GM18507 (cell line): ENCODE measurements at places on chromosomes 5 and 9.
A peak's percentile ranks its signal among the peaks of the same experiment; 100 is the strongest.

- DNase-seq: no peak
Observed at GRCh38 chr5:77033338-77033737, 3.1 kb downstream of the AGGF1 start.

GRCh38 chr5:82754036-82754746 is 323.0 kb downstream of the TMEM167A start:
- DNase-seq: no peak

GRCh38 chr9:15641291-15641690 is 88.4 kb downstream of the CCDC171 start:
- no peak for DNase-seq

DNA sequence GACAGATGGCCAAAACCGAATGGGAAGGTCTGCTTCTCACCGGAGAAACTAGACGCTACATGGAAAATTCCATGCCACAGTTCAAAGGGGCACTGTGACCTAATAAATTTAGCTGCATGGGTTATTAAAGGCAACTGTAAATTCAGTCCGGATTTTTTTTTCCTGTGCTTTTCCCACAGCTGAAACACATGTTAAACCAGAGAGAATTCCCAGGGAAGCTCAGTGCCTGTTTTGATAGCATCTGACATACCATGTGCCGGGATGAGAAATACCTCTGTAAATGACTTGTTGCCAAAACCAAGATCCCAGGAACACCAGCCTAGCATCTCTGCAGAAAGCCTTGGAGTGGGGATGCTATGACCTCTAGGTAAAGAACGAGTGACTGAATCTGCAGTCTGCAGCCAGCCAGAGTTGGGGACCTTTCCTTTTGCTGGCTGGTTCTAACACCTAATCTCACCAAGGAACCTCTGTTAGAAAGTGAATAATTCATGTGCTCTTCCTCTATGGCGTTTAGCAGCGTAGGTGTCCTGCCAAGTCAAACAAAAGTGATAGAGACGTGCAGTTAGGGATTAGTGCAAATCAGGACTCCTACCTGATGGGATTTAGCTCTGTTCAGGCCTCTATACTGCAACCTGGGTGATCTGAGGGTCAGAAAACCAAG is 77.9 kb downstream of the SLIT3 start:
- no peak for DNase-seq

- DNase-seq: no peak
Observed at GRCh38 chr5:147093138-147093537, 141.7 kb upstream of the STK32A start.

DNA sequence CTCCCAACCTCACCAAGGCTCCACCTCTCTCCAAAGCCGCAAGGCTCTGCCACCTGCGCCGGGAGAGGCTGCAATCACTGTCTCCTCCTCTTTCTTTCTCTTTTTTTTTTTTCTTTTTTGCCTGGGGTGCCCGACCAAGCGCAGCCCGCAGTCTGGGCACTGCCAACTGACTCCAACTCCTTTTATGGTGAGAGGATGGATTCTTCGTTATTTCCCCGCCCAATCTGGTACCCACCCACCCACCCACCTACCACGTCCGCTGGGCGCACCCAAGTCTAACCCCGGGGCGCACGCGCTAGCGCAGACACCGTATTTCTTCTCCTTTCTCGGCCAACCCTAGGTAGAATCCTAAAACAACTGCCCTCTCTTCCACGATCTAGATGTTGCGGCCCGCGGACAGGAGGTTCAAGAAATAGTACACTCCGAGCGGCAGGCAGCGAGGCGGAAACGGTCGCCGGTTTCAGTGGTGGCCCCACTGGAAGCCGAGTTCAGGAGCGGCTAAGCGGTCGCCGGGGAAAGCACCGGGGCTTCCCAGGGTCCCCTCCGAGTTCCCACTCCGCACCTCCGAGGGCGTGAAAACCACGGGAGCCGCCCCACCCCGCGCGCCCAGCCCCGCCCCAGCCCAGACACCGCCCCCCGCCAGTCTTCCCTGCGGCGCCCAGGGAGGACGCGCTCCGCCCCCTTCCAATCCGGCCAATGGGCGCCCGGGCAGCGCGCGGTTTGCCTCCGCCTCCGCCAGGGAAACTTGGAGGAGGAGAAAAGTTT is 385 bp upstream of the PTGER4 start:
- peak; percentile 68 for DNase-seq

GRCh38 chr9:131094015-131094414 is 2.3 kb upstream of the AIF1L start:
- no peak for DNase-seq

DNA sequence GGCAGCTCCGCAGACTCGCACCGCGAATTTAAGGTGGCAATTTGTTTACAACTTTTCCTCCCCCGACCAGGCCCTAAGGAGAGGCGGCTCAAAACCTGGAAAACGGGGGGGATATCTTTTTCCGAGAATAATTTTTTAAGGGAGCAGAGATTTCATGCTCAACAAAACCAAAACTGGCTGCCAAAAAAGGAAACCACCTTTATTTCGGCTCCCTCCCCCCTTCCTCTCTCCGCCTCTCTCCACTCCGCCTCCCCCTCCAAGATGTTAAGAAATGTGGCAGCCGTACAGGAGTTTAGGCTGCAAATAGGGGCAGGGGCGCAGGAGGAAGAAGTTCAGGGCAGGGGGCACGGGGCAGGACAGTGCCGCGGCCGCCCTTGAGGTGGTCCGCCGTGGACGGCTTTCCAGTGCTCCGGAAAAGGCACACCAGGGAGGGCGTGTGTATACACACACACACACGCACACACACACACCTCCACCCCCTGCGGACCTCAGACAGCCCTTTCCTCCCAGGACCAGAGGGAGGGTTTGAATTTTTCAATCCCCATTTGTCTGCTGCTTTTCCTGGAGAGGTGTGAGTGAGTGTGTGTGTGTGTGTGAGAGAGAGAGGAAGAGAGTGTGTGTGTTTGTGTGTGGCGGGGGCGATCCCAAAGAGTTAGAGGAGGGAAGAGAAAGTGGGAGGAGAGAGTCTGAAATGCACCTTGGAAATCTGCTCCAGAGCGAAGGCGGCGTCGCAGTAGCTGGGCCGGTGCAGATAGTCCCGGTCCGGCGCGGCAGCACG is 9.1 kb downstream of the PTCH1 start:
- DNase-seq: no peak

DNA sequence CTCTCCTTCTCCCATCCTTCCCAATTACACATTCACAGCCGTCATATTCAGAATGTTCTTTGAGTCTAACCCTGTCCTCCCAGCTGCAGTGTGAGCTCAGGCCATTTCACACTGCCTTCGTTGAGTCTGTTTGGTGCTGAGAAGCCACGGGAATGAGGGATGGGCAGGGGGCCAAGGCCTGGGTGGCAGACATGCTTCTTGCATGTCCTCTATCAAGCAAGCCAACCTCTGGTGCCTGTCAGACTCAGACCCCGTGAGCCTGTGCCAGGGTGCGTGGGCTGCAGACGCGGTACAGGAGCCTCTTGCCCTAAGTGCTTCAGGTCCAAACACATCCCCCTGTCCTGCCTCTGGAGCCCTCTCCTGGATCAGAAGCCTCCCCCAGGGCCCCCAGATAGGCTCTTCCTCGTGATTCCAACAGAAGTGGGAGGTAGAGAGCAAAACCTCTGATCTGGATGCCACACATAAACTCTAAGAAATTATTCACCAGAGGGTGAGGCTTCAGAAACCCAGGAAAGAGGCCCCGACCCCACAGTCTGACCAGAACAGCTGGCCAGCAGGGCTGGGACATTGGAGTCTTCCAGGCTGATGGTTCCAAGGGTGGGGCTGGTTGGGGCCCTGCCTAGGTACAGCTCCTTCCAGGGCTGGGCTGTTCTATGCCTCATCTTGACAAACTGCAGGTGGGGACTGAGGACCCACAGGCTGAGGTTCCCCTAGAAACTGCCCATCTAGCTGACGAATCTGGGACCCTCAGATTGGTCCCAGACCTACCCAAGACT is 46.7 kb upstream of the CDKN2AIPNL start:
- DNase-seq: no peak

- no peak for DNase-seq
Observed at GRCh38 chr5:82183828-82184227, 94.3 kb downstream of the RPS23 start.

GRCh38 chr9:109737295-109737694 is 42.7 kb upstream of the PALM2AKAP2 start:
- no peak for DNase-seq

GRCh38 chr5:162096448-162096847 is 28.9 kb downstream of the GABRG2 start:
- no peak for DNase-seq

GRCh38 chr5:83034036-83034435 is 43.2 kb downstream of the TMEM167A start:
- DNase-seq: no peak

- DNase-seq: no peak
Observed at GRCh38 chr5:141121563-141121962, at the start of gene PCDHB4. Gene PCDHB4, plus strand, starts transcription at chr5:141121818. Its CDS starts 181 bp downstream, at chr5:141121999.

DNA sequence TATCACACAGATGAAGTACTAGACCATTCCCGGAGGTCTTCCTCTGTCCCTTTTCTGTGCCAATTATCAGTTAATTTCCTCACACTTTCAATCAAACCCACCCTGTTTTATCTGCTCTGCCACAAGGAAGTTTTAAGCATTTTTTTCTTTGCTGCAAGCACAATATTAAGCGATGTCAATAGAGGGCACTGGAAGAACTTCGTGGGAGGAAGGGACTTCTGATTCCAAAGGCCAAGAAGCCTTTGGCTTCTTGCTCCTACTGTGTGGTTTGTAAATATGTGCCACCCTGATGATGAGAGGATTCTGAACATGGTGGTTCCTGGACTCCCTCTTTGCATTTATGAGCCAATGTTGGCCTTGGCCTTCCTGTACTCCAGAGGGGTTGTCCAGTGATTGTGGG is 1712.5 kb upstream of the C9orf72 start:
- DNase-seq: no peak

- DNase-seq: no peak
Observed at GRCh38 chr5:146428658-146429057, 18.5 kb upstream of the TCERG1 start.

DNA sequence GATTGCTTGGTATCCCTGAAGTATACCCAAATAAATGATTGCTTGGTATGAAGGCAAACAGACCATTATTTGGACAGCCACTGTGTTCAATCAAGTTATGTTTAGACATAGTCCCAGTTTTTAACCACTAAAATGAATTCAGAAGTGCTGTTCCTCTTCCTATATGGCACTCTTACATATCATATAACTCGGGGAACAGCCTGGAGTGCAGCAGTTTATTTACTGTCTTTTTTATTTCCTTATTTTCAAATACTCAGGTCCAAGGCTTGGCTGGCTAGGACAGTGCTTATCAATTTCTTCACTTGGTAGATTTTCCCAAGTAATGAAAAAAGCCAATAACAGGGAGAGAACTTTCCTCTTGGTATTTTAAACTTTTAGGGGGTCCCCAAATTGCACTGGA is 58.6 kb upstream of the CCDC112 start:
- no peak for DNase-seq

DNA sequence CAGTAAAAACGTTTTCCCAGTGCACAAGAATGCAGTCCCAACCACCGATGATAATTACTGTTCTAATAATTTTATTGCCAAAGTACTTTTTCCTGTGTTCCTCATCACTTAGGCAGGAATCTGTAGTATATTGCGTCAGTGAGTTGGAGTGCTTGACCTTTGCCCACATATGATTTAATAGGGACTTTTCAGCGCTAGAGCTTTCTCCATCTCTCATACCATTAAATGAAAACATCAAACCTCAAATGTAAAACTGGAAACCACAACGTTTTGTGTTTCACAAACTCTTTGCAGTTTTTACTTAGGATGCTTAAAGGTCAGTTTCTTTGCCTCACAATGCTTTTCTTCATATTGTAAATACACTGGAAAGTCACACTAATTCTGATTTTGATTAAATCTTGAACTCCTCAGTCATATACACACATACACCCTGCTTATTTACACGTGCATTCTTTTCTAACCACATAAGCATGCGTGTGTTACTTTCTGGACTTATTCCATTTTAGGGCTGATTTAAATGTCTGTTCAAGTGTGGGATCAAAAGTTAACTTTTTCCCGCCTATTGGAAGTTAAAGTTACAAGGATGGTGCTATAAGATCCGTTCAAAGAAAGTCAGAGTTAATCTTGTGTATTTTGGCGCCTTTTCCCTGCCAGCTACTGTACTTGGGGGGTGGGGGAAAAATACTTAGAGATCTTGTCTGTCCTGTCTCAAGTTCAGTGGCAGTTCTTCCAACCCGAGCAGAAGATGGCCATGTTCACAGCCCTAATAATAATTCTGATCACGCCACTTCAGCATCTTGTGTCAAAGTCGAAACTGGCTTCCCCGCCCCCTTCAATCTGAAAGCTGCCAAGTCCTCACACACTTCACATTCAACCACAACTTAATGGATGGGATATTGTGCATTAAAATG is 6.6 kb upstream of the NFIB start:
- no peak for DNase-seq

GRCh38 chr9:12141422-12141821 is 551.8 kb upstream of the TYRP1 start:
- DNase-seq: no peak

DNA sequence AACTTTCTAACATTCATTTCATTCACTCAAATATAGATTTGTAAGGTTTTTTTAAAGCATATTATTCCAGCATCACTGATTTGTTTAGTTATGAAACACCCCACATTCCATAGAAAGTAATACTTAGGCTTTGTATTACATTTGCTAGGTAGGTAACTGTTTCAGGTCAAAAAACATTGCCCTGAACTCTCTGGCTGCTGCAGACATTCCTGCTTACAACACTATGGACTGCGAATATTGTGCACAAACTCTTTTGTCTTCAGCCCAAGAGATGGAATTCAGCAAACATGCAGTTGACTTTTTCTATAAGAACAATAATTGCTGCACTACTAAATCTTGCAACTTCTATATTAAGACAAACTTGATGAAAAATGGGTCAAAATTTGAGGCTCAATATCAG is 301.0 kb downstream of the ARL15 start:
- no peak for DNase-seq

GRCh38 chr5:126492939-126493338 is 69.7 kb downstream of the GRAMD2B start:
- DNase-seq: no peak

- no peak for DNase-seq
Observed at GRCh38 chr9:126521551-126521950, 92.2 kb upstream of the LMX1B start.

GRCh38 chr5:35246411-35246810 is 16.1 kb upstream of the PRLR start:
- DNase-seq: no peak

DNA sequence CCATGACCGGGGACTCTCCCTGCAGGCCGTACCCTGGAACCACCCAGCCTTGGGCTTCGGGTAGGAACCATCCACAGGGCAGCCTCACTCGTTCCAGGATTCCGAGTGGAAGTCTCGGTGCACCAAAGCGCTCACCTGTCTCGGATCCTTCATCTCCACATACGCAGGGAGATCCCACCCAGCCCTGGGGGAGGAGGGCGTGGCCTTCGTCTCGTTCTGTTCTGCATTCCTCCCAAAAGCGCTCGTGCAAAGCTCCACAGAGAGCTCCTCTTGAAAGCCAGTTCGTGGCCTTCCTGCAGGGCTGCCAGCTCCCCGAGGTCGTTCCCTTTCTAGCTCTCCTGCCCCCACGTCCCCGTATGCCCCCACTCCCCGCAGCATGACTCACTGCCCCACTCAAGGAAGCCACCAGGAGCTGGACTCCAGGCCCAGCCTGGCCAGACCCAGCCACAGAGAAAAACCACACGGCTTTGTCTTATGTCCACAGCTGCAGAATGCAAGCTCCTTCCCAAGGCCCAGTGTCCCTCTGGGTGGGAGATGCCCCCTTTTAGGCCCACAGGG is 65.0 kb upstream of the SARDH start:
- DNase-seq: no peak
